ENCODE measurements at places on chromosomes 1 and 21.
A peak's percentile ranks its signal among the peaks of the same experiment; 100 is the strongest.

GRCh38 chr1:173467426-173467825 lies 9.7 kb upstream of the PRDX6 start:
- DNase-seq, result no peak

- no peak for DNase-seq
Measured at GRCh38 chr1:187641907-187642306, 813.2 kb downstream of the PLA2G4A start.

DNA sequence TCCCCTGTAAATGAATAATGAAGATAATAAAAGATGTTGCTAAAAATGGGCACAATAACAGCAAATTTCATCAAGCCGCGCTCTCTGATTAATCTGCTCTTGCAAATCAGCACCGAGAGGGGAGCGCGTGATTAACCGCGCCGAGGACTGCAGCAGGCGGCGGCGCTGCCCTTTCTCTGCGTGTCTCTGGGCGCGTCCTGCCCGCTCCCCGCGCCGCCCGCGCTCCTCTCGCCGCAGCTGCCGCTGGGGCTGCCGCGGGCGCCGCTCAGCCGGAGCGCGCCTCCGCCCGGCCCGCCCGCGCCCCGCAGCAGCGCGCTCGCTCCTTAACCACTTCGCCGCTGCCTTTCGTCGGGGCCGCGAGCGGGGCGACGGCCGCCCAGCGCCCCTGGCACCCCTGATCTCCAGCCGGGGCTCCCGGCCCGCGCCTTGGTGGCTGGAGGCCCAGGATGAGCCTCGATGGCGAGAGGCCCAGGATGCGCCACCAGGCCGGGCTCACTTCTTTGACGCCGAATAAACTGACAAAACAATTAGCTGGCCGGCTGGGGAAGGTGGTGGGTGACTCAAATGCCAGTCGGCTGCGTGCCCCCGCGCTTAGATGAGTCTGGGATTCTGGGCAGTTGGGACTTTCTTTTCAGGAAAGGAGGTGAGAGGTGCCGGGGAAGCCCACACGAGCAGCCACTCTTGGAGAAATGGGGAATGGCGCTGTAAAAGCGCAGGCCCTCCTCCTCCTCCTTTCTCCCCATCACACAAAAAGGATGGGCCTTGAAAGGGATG lies 221.4 kb upstream of the PKN2 start:
- DNase-seq, result no peak

DNA sequence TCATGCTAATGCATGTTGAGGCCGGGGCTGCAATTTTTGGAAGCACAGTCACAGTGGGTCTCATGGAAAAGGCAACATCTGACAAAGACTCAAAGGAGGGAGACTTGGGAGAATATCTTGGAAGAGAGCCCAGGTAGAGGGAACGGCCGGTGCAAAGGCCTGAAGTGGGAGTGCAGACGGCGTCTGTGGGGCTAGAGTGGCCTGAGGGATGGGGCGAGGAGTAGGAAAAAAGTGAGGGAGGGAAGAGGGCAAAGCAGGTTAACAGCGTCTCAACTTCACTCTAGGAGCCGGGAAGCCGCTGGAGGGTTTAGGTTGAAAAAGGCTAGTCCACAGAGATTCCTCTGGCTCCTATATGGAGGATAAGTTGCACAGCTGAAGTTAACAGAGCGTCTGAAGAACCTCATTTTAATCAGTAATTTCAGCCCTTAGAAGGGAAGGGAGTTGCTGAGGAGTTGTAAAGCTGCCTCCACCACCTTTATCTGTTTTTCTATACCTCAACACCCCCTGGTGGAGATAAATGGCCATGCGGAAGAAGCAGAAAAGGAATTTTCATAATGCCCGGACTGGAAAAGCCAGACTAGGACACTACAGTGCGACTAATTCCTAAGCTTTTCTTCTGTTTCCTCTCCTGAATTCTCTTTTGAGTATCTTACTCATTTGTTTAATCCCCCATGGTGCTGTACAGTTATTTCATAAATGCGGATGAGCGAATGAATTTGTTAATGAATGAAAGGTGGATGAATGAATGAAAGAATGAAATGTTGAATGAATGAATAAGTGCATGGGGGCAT lies 78.7 kb upstream of the ZNF281 start:
- peak; percentile 33 for DNase-seq

DNA sequence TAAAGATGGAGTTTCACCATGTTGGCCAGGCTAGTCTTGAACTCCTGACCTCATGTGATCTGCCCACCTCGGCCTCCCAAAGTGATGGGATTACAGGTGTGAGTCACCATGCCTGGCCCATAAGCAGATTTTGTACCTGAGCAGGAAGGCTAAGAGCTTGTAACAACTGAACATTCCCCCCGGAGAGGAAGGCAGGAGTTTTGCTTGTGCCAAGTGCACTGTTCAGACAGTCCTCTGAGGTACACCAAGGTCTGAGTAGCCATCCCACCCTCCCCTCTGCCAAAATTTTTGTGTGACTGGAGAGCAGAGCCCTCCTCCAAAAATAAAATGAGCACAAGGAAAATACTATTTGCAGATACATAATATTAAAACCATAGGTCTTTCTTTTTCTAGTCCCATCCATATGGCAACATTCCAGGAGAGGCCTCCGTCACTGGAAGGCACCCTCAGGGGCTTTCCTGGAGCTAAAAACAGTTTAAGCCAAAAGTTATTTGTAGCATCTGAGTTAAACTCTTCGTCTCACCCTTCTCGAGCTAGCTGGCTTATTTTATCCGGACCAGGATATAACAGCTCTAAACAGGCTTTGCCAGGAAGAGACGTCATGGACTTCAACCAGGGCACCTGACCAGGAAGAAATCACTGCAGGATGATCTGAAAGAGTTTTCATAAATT lies 27.2 kb downstream of the CAPN2 start:
- no peak for DNase-seq

DNA sequence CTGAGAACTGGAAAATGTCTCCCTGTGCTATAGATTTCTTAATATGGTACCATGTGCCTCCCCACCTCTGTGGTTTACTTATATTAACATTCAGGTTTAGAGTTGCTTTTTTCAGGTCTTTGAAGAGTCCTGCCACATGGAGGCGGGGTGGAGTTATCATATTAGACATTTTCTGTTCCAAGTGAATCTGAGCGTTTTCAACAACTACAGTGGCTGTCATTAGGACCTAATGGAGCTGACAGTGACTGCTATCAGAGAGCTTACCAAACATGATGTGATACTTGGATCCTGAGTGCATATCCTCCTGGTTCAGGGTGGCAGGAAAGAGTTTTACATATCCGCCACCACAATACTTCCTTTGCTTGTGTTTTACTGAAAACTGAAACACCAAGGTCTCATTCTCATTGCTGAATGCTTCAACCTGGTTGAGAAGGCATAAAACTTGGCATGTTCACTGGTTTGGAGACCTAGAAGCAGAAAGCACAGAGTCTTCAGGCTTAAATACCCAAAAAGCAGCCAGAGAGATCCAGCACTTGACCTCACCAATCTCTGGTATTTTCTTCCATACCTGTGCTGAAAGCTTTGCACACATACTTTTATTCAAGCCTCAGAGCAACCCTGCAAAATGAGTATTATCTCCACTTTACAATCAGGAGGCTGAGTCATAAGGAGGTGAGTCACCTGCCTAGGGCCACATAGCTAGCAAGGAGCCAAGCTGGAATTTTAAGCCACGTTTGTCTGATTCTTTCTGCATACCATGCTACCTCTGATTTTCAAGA lies 47.4 kb upstream of the OSBPL9 start:
- DNase-seq, result peak; percentile 14

DNA sequence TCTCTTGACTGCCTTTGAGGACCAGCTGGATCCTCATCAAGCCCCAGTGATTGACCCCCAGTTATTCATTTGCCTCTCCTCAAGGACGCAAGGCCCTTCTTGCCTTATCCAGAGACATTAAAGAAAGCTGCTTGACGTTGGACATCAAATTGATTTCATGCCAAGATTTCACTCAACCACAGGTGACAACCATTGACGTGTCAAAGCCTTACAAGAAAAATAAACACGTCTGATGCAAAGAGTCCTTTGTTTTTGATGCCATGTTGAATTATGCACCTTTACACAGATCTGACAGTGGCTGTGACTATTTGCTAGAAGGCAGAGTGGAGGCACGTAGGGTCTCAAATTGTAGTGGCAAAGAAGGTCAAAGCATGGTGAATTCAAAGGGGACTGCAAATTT lies 666.2 kb upstream of the CAMK1G start:
- no peak for DNase-seq

Measured in NK-92 treated with Interleukin-12 subunit alpha and Interleukin-12 subunit beta, amount 100 ng/mL, for 24 hours (cell line).